Neural crest cell (in vitro differentiated cells): ENCODE measurements at places on chromosomes 5 and 9. TPM values are rescaled to one million over a fixed set of nuclear protein-coding genes. Genes with fewer than 3 reads are reported as not detected.

KCNV2 gene
- not detected in 2 replicates for total RNA-seq

DNA sequence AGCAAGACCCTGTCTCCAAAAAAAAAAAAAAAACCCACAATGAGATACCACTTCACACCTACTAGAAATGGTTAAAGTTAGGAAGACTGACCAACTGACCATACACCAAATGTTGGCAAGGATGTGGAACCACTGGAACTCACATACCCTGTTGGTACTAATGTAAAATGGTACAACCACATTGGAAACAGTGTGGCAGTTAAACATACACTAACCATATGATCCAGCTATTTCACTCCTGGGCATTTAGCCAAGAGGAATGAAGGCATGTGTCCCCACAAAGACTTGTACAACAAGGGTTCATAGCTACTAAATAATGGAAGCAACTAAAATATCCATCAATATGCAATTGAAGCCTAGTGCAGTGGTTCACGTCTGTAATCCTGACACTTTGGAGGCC, 21.3 kb downstream of the NAIF1 start:
- peaks cover 3% of the 10 kb centered on the region for H3K27me3 ChIP-seq
- no peak for DNase-seq
- no peak overlapping the region for H3K4me3 ChIP-seq
- H3K27ac ChIP-seq = no peak overlapping the region
- H3K36me3 ChIP-seq = no peaks in the 10 kb centered on the region

- peaks cover 13% of the 10 kb centered on the region for H3K36me3 ChIP-seq
- H3K27me3 ChIP-seq = no peaks in the 10 kb centered on the region
- no peak overlapping the region for H3K27ac ChIP-seq
- no peak overlapping the region for H3K4me3 ChIP-seq
Measured at GRCh38 chr9:105502276-105502675, 54.4 kb downstream of the FSD1L start.

- no peak overlapping the region for H3K27ac ChIP-seq
- DNase-seq = no peak
- no peaks in the 10 kb centered on the region for H3K4me1 ChIP-seq
- no peak overlapping the region for H3K4me3 ChIP-seq
- no peaks in the 10 kb centered on the region for H3K27me3 ChIP-seq
- peaks cover 5% of the 10 kb centered on the region for H3K36me3 ChIP-seq
Measured at GRCh38 chr5:76553251-76553650, 70.0 kb downstream of the F2RL2 start.

GRCh38 chr5:27491047-27491446, 452.7 kb upstream of the CDH9 start:
- H3K27me3 ChIP-seq = no peaks in the 10 kb centered on the region
- DNase-seq = no peak
- peaks cover 3% of the 10 kb centered on the region for H3K36me3 ChIP-seq

DNA sequence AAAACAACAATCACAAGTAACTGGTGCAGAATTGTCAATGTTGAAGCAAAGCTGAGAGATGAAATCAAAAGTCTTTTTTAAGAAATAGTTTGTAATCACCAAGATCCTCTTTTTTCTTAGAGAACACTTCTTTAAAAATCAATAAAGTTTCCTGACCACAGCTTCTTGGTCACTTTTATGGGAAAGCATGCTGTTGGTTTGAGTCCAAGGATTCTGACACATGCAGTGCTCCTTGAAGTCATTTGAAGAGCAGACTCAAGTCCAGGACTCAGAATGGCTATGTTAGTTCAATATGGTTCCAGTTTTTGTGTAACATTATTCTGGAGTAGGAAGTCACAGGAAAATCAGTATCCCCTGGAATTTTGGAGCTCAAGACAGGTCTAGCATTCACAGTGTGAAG, 480.6 kb downstream of the NR2F1-AS1 start:
- DNase-seq = no peak
- H3K27me3 ChIP-seq = no peaks in the 10 kb centered on the region
- H3K4me1 ChIP-seq = no peaks in the 10 kb centered on the region
